Stimulated activated naive CD8-positive, alpha-beta T cell treated with anti-CD3 and anti-CD28 coated beads, Interleukin-15, Interleukin-2, amounts not matched to agents 100 U/mL and 50 U/mL, for 24 hours (primary cell): ENCODE measurements at places on chromosomes 13 and 19.

DNA sequence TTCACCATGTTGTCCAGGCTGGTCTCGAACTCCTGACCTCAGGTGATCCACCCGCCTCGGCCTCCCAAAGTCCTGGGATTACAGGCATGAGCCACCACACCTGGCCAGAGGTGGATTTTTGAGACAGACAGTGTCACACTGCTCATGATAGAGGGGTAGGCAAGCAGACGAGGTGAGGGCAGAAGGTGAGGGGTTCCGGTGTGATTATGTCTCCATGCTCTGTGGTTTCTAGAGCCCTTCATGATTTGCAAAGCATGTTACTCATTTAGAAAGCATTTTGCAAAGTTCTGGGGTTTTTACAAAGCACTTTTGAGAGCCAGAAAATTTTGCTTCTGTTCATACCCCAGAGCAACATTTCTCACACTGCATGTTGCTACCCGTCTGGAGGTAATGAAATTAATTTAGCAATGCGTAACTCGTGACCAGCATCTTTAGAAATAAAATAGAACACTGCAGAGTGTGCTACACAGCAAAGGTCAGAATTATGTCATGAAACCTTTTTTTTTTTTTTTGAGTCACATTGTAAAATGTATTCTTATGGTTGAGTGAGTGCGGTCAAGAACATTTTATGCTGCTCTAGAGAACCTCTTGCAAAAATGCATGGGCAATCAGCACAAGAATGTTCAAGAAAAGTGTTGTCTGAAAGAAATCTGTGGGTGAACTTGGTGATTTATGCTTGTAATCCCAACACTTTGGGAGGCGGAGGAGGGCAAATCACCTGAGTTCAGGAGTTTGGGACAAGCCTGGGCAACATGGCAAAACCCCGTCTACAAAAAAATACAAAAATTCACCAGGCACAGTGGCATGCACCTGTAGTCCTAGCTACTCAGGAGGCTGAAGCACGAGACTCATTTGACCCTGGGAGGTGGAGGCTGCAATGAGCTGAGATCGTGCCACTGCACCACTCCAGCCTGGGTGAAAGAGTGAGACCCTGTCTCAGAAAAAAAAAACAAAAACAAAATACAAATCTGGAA is 58.0 kb downstream of the MAP4K1 start:
- peak; percentile 21 for DNase-seq

DNA sequence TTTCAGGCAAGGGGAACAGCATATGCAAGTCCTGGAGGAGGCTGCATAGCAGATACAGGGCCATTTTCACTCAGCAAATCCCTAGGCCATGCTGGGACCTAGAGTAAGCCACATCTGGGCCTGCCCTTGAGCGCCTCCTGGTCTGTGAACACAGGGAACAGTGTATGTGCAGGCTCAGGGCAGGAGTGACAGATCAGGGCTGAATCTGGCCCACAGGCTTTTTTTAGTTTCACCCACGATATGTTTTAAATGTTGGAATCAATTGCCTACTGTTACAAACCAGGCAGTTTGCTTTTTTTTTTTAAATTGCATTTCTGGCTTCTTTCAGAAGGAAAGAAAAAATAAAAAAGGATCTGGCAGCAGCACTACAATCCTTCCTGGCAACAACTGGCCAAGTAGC is 1.5 kb upstream of the TMEM145 start:
- no peak for DNase-seq

- no peak for DNase-seq
Measured at GRCh38 chr13:21486322-21486721, 27.2 kb upstream of the ZDHHC20 start.

DNA sequence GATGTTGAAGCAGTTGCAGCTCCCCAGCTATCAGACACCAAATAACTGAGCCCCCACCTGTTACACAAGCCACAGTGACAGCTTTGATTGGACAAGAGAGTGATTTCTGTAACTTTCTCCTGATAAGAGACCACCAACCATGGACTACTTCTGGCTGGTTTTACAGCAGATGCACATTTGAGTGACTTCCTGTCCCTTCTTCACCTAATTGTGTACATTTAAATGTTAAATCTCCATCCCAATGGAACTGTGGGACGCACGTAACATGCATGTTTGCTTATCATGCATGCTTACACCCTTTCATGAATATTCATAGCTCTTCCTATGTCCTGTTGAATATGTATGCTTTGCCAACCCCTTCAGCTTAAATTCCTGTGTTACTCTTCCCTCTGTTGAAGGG is 6.0 kb upstream of the TNFSF11 start:
- no peak for DNase-seq

- no peak for DNase-seq
Measured at GRCh38 chr19:11240008-11240444, 607 bp downstream of the ANGPTL8 start.

GRCh38 chr13:104315606-104316005 is 1249.4 kb upstream of the SLC10A2 start:
- DNase-seq: no peak

- DNase-seq: no peak
Measured at GRCh38 chr19:40701758-40702157, 11.3 kb upstream of the NUMBL start.

DNA sequence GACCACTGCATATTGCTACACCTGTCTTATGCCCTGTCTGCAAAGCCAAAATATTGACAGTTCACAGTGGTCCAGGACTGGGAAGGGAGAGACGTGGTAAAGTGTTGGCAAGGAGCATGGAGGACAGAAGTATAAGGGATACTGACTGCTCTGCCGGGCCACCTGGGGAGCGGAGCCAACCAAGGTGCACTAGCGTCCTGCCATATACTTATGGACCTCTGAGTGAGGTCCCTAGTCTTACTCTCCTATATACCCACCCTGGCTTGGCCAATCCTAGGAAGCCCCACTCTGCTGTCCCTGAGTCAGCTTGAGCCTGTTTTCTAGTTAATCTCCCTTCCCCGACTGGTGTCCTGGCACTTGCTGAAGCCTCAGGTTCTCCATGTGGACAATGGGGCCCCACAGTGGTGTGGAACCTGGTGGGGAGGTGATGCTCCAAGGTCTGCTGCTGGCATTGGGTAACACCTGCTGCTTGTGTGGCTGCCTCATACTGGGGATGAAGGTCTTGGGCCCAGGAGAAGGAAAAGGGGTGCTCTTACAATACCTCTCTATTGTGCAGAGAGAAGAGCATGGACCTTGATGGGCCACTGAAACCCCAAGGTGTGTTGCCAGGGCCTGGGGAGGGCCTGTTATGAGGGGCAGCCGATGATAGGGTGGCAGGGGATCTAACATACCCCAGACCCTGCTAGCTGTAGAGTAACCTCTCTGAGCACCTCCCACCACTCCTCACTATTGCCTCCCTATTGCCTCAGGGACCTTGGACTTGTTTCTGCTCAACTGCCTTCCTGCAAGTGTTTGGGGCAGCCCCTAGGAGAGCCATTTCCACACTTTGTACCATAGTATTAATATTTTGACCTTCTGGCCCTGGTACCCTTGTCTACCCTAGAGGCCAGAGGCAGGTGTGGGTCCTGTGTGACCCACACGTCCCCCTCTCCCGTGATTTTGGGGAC is 6.7 kb upstream of the TRIM28 start:
- DNase-seq: no peak

GRCh38 chr13:101511766-101512165 is 59.3 kb downstream of the ITGBL1 start:
- no peak for DNase-seq

- DNase-seq: no peak
Measured at GRCh38 chr19:1907563-1908363, 2.6 kb downstream of the ADAT3 start.

- DNase-seq: peak; percentile 79
Measured at GRCh38 chr19:5805462-5806132, 730 bp downstream of the NRTN start.

DNA sequence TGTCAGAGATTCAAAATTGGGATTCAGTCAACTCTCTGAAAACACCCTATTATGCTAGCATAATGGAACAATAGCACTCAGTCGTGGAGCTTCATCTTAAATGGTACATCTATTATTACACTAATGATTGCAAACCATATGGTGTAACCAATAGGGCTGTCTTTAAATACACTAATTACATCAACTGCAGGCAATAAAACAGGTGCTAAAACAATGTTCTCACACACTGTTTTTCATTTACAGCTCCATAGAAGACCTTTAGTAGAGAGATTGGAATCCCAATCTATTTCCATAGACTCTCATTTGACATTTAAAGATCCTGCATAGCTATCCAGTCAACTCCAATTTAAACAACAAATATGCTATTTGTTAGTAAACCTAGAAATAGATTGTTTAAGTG is 1917.4 kb downstream of the OLFM4 start:
- no peak for DNase-seq

DNA sequence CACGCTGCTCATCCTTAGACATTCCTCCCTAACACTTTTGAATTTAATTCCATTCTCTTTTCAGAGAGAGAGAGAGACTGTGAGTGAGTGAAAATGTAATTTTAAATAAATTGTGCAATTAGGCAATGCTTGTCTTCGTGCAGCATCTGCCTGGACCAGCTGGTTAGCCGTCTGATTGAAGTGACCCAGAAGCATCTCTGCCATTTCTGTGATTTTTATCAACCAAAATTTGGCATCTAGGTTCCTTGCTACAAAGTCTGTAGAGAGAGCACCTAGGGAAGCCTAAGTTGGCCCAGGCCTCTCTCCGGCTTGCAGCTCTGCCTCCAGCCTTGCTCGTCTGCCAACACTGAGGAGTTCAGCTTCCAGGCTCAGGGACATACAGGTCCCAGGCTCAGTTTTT is 138.6 kb upstream of the GPR12 start:
- no peak for DNase-seq

DNA sequence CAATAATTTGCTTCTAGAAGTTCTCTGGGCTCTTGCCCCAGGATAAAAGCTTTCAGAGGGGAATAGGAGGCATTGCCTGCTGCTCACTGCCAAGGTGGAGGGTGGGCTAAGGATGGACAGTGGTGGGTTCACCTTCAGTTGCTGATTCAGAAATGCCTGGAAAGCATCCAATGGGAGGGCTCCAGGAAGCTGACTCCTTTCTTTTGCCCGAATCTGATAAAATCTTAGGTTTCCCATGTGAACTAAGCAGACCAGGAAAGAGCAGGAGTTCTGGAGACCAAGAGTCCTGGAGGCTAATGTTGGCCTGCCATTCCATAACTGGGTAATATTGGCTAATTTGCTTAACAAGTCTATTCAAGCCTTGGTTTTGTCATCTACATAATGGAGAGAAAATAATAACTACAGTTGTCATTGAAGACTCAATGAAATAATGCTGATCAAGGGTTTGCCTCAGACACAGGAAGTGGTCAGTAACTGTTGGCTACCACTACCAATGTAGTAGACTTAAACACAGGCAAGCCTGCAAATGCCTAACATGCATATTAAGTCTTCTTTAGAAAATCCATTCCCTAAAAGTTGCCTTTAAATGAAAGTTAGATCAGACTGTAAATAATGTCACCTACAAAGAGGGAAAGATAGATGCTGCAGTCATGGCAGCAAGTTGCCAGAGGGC is 528.4 kb upstream of the NBEA start:
- DNase-seq: no peak

DNA sequence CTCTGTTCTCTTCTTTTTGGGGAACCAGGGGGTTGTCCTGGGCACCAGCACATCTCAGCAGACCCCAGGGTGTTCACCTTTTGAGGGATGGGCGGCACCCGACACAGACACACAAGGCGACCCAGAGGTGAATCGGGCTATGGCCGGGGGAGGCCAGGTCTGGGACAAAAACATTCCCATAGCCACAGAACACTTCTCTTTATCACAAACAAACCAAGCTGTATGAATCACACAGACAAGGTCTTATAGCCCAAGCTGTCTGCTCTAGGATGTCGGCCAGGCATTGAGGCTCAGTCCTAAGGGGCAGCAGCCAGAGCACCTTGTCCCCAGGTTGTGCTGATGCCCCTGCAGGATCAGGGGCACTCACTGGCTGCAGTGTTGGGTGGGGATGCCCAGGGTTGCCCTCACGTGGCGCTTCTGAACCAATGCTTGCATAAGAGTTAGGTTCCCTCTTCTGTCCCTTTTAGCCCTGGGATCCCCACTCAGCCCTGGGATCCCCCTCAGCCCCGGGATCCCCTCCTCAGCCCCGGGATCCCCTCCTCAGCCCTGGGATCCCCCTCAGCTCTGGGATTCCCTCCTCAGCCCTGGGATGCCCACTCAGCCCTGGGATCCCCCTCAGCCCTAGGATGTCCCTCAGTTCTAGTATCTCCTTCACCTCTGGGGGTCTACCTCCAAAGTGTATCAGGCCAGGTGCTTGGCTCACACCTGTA is 26.9 kb downstream of the MAU2 start:
- no peak for DNase-seq

DNA sequence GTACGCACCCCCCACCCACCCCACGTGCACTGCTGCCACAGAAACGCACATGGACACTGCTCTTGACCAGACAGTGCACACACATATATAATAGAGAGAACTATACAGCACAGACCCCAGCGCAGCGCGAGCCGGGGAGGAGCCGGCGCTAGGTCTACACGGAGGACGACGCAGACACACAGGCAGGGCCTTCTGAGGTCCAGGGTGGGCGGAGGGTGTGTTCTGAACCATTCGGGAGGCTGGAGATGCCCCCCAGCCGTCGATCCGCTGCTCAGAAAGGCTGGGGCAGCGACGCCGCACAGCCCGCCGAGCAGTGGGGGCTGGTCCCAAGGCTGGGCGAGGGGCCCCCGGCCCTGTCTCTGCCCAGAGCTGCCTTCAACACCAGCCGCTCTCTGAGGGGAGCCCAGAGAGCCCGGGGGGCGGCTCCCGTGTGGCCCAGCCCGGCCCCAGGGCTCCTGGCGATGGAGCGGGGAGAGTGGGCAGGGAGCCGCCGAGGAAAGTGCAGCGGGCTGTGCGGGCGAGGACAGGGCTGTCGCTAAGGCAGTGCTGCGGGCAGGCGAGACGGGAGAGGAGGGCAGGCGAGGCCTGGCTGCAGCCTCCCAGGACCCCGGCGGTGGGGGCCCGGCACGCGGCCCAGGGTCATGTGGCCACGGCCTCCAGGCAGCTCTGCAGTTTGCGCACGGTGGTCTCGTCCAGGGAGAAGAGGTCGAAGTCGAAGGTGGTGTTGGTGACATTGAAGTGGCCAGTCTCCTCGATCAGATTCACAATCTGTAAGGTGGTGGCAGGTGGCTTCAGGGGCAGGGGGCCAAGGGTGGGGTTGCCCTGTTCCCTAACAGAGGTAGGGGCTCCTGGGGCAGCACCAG is 67.1 kb downstream of the MLLT1 start:
- no peak for DNase-seq
